ENCODE measurements at places on chromosomes 2 and 18.

DNA sequence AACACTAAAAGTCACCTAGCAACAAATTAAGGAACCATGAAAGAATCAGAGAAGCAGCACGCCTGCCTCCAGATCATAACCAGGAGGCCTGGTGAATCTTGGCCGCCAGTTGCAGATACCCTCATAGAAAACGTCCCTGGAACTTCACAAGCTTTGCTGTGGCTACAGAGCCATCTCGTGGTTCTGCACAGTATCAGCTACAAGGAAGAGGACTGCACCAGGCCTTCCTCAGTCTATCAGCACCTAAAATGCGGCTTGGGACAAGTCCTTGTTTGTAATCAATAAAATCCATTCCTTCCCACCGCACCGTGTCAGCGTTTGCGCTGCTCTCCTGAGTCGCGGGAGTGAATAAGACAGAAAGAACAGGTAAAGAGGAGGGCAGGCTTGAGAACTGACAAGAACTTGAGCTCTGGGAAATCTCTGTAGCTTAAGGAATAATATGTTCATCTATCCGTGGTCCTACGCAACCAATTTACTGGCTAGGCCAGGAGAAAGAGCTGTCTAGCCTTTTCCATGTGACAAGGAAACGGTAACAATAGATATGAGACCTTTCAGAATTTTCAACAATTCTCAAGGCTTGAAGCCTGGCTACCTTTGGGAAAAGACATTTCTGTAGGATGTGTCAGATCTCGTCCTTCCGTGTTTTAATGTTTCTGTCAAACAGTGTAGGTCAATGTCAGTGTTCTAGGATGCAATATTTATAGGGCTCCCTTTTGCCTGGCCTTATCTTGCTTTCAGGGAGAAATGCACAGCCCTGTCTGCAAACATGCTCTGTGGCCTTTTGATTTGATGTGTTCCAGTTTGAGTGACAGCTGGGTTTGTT is 128.5 kb upstream of the RAB12 start:
- H3K27me3 ChIP-seq = peaks cover 3% of the 10 kb centered on the region
- DNase-seq = peak; percentile 82
- H3K27ac ChIP-seq = no peak overlapping the region
- no peak overlapping the region for H3K4me3 ChIP-seq

DNA sequence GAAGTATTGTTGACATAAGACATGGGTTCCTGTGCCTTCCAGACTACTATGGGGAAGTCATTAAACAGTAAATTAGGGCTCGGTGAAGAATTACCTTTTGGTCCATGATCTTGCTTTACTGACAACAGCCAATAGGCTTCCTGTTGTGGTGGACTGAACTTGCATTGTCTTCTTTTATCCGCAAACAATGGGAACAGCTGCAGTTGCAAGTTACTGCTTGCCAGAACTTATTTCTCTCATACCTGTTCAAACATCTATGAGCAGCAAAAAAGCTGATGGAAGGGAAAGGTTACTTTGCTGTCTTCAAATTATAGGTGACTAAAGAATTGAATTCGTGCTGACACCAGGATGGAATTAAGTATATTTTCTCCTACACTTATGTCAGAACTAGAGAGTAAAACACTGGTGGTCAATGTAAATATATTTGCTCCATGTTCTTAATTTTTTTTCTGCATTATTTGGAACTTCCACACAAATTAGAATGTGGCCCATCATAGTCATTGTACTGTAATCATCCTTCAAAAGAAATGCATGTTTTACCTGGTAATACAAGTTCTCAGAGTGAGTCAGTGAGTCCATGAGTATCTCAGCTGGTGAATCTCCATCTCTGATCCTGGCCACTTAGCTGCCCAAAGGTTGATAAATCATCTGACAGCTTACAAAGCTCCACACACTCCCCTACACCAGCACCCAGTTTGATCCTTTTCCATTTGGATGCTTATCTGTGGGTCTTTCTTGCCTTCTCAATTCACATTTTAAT is 37.3 kb upstream of the RNF152 start:
- H3K4me1 ChIP-seq = no peaks in the 10 kb centered on the region
- H3K4me3 ChIP-seq = no peak overlapping the region
- no peak for DNase-seq

GRCh38 chr2:60535685-60536312 is 17.7 kb downstream of the BCL11A start:
- H3K4me3 ChIP-seq = no peak overlapping the region
- no peaks in the 10 kb centered on the region for H3K36me3 ChIP-seq
- H3K27me3 ChIP-seq = peaks cover 17% of the 10 kb centered on the region
- DNase-seq = no peak
- H3K27ac ChIP-seq = no peak overlapping the region

- no peak overlapping the region for H3K27ac ChIP-seq
- DNase-seq = no peak
- no peaks in the 10 kb centered on the region for H3K27me3 ChIP-seq
- H3K4me3 ChIP-seq = no peak overlapping the region
Observed at GRCh38 chr2:1633092-1633671, 111.1 kb downstream of the PXDN start.

Measured in muscle of leg (tissue), 16 donors.